ENCODE measurements at places on chromosomes 13 and 19.

GRCh38 chr19:35729763-35730162 lies 12.0 kb downstream of the KMT2B start:
- DNase-seq: no peak

GRCh38 chr13:54415753-54416366 lies 1387.2 kb downstream of the OLFM4 start:
- DNase-seq: no peak

GRCh38 chr13:45737571-45738017 lies 35.5 kb downstream of the CBY2 start:
- DNase-seq: peak; percentile 46

DNA sequence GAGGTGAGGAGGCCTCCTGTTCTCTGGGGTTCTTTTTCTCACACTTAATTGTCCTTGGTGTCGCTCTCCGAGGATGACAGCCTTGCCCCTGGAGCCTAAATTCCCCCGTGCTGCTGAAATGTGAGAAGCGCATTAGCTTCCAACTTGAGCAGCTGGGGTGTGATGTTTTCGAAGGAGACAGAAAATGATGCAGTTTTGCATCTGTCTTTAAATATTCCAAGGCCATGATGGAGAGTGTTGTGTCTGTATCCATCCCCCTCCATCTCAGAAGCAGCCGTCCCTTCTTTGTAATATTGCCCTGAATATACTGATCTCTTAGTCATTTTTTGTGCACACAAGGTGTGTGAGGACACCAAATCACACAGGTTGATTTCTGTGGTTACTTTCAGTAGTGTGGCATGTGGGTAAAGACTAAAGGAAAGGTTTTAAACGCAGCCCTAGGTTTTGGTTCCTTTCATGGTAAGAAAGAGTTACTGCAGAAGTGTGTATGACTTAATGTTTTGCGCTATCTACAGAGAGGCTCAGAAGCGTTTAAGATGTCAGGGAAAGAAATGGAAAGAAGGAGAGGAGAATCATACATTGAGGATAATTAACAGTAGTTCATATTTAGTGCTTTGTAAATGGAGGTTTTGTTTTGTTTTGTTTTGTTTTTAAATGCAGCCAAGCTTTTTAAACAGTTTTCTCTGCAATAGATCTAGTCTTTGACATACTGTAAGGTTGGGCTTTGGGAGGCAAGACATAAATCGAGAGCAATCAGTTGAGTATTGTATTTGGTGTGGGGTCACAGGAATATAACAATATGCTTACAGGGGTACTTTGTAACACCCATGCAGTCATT lies 1.6 kb downstream of the NBEA start:
- peak; percentile 42 for DNase-seq

- no peak for DNase-seq
Observed at GRCh38 chr19:1754636-1755466, 1.5 kb downstream of the ONECUT3 start.
